ENCODE measurements at places on chromosomes 16 and 17. TPM values are rescaled to one million over a fixed set of nuclear protein-coding genes. Genes with fewer than 3 reads are reported as not detected.

DNA sequence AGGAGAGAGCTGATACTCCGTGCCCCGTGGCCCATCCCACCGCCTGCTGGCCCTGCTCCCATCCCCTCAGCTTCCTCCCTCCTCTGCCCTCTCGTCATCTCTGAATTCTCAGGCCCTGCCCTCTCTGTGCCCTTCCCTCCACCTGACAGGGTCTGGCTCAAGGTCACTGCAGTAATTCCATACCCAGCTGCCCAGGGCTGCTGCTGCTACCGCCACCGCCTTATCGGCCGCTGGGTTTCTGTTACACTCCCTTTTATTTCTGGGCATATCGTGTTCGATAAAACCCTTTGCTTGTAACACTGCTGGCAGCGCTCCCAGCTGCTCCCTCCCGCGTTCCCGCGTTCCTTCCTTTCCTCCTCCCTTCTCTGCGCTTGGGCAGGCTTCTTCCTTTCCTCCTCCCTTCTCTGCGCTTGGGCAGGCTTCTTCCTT is 1.2 kb downstream of the EPN3 start:
- DNase-seq: peak; percentile 91

GRCh38 chr16:20866145-20866772 is 33.9 kb downstream of the DCUN1D3 start:
- DNase-seq: peak; percentile 78

DNA sequence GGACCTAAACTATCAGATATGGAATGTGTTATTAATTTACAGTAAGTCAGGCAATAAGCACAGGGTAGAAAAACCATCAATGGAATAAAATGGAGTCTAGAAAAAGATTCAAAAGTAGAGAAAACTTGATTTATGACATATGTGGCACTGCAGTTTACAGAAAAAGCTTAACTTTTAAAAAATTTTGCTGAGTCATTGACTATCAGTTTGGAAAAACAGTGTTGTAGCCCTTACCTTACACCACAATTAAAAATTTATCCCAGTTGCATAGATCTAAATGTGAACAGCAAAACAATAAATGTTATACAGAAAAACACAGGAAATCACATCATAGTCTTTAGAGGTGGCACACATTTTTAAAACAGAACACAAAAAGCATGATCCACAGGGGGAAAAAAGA is 108.5 kb downstream of the USP22 start:
- no peak for DNase-seq

Gene CCL15
- 1.5 TPM for total RNA-seq

- no peak for DNase-seq
Observed at GRCh38 chr17:40980596-40980995, 3.5 kb downstream of the KRT40 start.

- DNase-seq: no peak
Observed at GRCh38 chr16:73426433-73427160, 378.7 kb upstream of the ZFHX3 start.

DNA sequence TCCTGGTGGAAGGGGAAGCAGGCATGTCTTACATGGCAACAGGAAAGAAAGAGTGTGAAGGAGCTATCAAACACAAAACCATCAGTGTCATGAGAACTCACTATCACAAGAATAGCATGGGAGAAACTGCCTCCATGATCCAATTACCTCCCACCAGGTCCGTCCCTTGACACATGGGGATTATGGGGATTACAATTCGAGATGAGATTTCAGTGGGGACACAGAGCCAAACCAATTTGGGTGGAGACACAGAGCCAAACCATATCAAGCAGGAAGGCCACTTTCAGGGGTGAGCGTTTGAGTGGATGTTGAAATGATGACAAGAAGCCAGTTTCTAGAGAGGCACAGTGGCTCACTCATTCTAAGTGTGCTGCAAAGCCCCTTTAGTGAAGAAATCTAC is 143.8 kb downstream of the CPPED1 start:
- DNase-seq: no peak

Measured in adrenal gland (tissue), 19 donors.